ENCODE measurements at places on chromosomes 7 and 10.

DNA sequence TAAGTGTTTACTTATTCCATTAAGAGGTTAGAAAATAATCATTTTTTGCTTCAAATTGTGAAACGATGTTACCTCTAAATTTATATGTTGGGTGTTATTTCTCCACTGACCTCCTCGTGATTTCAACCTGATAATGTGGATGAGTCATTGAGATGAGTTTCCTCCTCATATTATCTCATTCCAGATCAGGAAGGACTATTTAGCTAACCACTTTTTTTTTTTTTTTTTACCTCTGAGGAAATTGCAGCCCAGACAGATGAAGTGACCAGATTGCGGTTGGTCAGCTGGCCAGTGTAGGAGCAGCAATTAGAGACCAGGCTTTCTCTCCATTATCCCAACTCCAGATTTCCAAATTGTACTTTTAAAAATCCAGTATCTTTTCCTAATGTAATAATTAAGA, 248.7 kb downstream of the FZD1 start:
- DNase-seq, result peak; percentile 3

- DNase-seq, result no peak
These were observed 11.8 kb downstream of the CAMK2B start for GRCh38 chr7:44313621-44314031.

DNA sequence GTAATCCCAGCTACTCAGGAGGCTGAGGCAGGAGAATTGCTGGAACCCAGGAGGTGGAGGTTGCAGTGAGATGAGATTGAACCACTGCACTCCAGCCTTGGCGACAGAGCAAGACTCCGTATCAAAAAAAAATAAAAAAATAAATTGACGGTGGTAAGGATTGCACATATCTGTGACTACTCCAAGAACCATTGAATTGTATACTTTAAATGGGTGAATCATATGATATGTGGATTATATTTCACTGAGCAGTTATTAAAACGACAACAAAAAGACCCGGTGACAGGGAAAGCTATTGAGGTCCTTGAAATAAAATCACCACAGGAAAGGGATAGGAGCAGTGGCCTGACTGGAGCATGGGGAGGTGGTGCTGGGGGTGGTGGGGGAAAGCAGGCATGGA, 31.2 kb upstream of the COMTD1 start:
- no peak for DNase-seq

DNA sequence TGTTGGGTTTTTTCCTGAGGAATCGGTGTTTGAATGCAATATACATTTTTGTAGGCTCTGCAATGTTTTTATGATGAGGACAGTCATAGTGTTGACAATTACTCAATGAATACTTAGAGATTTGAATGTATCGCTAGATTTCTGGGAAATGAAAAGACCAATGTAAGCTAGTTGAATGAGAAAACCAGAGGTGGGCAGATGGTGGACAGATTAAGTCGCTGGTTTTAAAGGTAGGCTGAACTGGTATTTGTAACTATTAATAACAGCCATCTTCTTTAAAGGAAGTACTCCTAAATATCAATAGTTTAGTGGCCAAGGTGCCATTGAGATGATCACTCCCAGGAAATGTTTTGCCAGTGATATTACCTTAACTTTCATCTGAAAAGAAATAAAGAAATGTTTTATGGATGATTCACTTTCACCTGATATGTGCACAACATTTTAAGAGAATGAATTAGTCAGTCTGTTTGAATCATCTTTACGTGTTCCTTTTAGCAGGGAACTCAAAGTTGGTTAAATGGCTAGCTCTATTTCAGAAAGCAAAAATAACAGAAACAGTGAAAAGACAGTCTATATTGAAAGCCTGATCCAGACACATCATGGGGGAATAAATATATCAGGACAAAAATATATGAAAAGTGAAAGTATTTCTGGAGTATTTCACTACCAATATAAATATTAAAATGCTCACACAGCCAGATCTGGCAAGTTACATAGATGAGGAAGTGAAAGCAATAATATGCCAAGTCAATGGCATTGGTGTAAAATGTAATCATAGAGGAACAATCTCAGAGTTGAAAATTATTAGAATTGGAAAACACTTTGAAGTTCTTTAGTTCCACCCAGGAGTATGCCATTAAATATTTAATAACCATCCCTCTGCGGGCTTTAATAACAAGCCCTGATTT, 20.7 kb downstream of the MET start:
- peak; percentile 40 for DNase-seq

GRCh38 chr10:48538611-48539010, 66.3 kb downstream of the ARHGAP22 start:
- no peak for DNase-seq

- DNase-seq, result no peak
These were observed 105.1 kb downstream of the C10orf90 start for GRCh38 chr10:126565441-126565840.

DNA sequence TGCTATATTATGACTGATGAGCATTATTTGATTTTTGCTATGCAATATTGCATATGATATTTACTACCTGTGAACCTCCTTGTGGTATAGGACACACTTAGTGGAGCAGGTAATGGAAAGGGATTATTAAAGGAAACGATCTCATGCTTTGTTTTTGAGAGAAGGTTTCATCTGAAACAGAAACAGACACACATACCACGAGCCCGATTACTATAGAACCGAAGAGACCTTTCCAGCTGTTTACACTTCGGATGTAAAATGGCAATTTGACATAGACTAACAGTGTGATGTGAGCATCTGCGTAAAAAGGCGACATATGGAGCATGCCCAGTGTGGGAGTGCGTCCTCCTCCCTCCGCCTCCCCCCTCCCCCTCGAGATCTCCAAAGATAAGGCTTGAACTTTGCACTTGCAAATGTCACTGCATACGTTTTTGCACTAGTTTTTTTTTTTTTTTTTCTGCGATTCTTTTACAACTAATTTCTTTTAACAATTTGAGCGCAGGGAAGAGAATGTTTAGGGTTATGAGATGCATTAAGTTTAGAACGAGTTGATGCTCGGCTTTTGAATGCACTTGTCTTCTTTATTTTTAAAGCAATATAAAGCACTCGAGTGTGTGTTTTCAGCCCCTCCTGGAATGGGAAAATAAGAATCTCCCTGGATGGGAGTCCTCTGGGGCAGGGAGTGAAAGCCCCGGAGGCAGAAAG, 251.0 kb downstream of the NSUN6 start:
- no peak for DNase-seq

- DNase-seq, result no peak
These were observed 4.1 kb upstream of the PILRB start for GRCh38 chr7:100353685-100354330.

DNA sequence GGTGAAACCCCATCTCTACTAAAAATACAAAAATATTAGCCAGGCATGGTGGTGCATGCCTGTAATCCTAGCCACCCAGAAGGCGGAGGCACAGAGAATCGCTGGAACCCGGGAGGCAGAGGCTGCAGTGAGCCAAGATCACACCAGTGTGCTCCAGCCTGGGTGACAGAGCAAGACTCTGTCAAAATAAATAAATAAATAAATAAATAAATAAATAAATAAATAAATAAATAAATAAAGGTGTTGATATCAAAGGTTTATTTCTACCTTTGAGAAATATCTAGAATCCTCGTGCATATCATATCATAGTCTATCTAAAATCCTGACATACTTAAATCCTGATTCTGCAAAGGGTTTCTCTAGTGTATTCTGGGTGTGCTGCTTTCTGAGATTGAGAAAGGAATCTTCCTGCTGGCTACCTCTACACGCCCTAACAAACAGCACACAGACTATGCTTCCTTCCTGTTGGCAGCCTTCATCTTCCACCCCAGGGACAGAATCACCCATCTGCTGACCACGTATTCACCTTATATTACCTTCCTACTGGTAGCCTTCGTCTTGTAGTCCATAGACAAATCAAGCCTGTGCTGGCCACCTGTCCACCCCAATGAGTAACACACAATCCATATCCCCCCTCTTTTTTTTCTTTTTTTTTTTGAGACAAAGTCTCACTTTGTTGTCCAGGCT, 8.7 kb downstream of the ABLIM1 start:
- no peak for DNase-seq

DNA sequence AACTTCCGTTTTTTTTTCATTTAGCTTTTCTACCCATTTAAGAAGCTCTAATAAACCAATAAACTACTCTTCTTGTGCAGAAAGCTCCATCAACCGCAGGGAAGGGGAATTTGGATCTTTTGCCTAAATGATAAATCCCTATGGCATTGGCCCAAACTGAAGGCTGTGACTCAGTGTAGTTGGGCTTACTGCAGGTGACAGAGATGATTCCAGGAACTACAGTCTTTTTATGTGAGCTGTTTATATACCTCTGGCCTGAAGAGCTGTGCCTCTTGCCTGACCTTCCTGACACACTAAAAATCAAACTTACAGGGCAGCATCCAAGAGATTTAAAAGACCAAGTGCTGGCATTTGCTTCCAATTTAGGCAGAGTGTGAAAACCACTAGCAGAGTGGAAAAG, 25.2 kb downstream of the ABCB1 start:
- DNase-seq, result peak; percentile 8

- DNase-seq, result peak; percentile 48
These were observed 28.8 kb downstream of the XPNPEP1 start for GRCh38 chr10:109894516-109894915.

- no peak for DNase-seq
These were observed 37.3 kb downstream of the ZNF777 start for GRCh38 chr7:149423449-149424110.

DNA sequence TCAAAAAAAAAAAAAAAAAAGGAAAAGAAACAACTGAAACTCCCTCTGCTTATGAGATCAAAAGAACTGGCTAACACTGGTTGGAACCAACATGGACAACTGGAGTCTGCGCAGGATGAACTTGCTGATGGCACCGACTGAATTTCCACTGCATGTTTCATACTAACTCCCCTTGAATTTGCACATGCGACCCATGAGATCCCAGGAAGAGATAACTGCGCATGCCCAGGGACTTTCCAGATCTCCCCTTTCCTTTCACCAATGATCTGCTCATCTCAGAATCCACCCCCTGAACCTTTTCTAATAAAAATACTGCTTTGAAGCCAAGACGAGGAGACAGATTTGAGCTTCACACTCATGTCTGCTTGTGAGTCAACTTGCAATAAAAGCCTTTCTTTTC, 20.7 kb downstream of the LBX1 start:
- no peak for DNase-seq

DNA sequence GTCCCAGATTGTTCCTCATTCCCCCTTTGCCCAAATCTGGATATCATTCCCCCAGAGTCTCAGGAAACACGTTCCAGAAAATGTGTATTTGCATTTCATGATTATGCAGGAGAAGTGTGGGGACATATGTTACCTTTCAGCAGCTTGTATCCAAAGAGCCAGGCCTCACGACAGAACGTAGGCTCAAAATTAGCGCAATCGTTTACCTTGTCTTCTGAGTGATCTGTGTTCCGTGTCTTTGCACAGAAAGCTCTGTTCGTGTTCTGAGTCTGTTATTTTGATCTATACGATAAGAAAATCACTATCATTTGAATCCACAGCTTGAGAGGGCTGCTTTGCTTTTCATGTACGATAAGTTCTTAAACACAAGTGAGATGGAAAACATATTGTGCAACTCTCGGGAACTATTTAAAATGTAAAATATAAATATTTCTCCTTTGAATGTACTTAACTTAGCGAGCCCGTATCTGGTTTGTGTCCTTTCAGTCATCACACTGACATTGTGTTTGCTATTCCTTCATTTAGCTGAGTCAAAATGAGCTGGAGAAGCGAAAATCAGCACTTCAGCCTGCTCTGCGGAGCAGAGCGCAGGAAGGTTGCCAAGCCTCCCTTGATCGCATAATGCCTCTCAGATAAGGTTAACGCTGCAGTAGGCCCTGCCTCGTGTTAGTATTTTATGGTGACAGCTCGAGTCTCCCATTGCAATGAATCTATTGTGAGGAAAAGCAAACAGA, 80.2 kb upstream of the CACNB2 start:
- no peak for DNase-seq

- no peak for DNase-seq
These were observed 65.1 kb downstream of the AMZ1 start for GRCh38 chr7:2753148-2753547.

- no peak for DNase-seq
These were observed 65.6 kb downstream of the PTPRZ1 start for GRCh38 chr7:121938429-121938996.

GRCh38 chr7:98439484-98439883, 38.6 kb upstream of the BAIAP2L1 start:
- DNase-seq, result no peak

GRCh38 chr7:26006426-26006825, 145.6 kb upstream of the NFE2L3 start:
- no peak for DNase-seq

GRCh38 chr7:136000288-136000913, 23.2 kb upstream of the MTPN start:
- DNase-seq, result no peak

- peak; percentile 15 for DNase-seq
These were observed 4.4 kb upstream of the NUP205 start for GRCh38 chr7:135553346-135553745.

DNA sequence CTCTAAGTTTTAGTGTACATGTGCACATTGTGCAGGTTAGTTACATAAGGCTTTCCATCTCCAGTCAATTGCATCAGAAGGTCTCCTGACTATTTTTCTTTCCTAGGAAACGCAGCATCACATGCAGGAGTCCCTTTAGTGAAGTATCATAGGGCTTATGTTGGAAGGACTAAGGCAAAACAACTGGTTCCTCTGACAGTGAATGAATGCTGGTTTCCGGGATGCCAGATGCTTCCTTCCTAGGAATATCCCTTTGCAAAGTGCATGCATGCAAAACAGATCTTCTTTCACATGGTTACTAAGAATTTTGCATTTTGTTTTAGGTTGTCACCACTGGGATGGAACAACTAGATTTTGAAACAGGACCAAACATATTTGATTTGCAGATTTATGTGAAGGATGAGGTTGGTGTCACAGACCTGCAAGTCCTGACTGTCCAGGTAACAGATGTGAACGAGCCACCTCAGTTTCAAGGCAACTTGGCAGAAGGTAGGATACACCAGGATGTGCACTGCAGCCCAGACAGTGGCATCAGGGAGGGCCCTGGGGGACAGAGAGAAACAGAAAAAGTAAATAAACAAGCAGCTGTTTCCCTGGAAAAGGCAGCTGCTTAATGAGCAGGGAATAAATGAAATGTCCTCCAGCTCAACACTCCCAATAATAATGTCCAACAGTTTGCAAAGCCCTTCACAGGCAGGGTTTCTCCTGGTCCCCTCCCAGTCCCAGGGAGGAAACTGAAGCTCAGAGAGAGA, 17.8 kb downstream of the CDHR3 start:
- DNase-seq, result no peak

DNA sequence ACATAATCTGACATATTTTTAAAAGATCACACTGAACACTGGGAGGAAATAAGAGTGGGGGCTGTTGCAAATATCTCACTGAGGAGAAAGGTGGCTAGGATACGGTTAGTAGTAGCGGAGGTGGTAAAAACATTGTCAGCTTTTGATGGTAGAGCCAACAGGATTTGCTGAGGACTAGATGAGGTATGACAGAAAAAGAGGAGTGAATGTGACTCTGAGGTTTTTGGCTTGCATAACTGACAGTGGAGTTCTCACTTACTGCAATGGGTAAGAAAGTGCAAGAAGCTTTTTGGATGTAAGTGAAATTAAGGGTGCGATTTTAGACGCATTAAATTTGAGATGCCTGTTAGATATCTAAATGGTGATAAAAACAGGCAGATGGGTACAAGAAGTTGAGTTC, 102.0 kb upstream of the MBL2 start:
- DNase-seq, result no peak

GRCh38 chr7:94174956-94175355, 170.8 kb upstream of the BET1 start:
- DNase-seq, result no peak

All from EH (cell line).